ENCODE measurements at places on chromosomes 5 and 9.

DNA sequence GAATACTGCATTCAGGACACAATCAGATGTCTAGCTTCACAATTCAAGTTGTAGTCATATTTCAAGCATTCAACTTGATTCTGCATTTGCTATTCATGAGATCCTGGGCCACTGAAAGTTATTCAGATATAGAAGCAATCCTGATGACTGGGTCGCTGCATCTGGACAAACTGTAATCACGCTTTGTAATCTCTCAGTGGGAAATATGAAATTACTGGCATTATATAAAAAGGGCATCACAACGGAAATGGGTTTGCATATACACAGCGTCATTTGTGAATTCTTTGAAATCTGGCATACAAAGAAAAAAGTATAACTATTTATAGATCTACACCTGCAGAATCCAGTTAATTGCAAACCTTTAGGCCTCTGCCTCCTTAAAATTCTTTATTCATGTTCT lies 102.2 kb downstream of the PARP8 start:
- DNase-seq, result no peak

GRCh38 chr9:92499701-92500100 lies 17.4 kb upstream of the ASPN start:
- DNase-seq, result no peak

DNA sequence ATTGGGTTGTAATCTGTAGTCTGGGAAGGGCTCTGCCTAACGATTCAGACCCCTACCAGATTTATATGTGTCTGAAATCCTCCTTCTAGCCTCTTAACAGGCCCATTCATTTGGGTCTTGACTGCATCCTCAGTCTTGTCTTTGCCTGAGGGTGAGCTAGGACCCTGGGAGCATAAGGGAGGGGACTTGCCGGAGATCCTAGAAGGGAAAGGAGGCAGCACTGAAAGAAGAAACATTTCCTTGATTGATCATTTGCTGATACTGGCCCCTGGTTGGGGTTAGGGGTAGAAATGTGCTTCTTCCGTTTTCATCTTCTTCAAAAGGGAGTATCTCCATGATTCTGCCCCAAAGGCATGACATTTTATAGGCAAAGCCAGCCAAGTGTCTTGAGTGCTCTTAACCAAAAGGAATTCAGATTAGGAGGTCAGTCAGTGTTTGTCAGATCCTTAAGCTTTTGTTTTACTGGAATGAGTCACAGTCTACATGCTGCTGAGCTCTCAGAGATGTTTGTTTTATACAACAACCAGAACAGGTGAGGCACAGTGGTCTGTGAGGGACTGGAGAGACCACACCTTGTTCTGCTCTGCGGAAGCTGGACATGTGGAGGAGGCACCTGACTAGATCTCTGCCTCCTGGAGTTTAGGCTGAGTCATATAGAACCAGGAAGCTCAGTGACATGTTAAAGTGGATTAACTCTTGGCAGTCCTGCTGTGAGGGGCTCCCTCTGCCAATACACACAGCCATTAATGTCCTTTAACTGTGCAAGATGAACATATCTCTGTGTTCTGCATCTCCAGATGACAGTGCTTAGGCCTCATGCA lies 37.7 kb downstream of the PCDHAC2 start:
- DNase-seq, result no peak

GRCh38 chr9:107465467-107466451 lies 23.8 kb downstream of the KLF4 start:
- peak; percentile 86 for DNase-seq

DNA sequence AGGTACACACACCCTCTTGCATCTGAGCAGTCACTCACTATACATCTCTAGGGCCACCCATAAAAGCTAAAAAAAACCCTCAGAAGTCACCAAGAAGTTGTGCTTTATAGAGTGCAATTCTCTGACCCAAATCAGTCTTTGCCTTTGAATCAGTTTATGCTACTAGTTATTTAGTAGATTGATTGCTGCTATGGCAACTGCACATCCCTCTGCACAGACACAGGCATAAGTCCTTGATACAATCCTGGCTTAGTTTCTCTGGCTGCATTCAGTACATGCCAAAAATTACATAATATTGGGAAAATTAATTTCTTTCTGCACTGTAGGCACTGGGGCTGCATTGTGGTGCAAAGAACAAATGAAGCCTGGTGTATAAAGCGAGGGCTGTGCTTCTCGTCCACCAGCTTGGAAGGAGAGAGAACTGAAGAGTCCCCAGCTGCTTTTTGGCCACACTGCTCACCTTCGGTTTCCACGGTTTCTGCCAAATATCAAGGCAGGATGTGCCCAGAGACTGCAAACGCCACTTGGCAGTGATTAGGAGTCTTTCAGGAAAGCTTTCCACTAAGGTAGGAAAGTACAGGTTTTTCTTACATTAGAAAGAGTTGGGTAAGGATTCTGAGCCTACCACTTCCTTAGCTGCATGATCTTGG lies 258.4 kb downstream of the ELAVL2 start:
- DNase-seq, result no peak

DNA sequence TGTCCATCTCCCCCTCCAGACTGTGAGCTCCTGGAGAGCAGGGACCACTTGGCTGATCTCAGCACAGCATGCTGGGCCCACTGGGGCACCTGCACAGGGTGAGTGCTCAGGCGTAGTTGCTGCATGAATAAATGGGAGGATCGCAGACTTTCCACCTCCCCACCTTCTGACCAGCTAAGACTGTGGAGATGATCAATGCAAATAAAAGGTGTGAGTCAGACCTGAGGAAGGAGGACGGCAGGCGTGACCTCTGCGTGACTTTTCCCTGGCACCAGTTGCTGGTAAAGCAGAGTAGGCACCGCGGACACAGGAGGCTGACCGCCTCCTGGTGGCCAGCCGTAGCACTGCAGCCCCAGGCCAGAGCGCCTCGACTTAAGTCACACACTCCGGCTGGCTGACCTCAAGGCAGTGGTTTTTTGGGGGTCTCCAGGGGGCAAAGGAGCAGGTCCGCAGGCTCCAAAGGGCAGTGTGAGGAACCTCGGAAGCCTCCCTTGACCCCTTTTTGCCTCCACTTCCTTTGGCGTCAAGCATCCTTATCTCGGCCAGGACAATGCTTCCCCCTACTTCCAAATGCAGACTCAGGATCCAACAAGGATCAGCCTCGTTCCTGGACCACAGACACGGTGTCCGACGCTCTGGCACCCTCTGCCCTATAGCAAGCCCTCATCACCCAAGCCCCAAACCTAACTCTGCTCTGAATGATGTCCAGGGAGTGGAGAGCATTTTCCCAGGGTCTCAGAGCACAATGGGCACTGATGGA lies 12.7 kb upstream of the TDRD7 start:
- peak; percentile 65 for DNase-seq

DNA sequence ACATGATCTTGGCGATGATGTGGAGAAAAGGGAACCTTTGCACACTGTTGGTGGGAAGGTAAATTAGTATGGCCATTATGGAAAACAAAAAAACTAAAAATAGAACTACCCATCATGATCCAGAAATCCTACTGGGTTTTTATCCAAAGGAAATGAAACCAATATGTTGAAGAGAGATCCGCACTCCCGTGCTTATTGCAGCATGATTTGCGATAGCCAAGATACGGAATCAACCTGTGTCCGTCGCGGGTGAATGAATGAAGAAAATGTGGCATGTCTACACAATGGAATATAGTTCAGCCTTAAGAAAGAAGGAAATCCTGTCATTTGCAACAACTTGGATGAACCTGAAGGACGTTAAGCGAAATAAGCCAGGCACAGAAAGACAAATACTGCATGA lies 84.5 kb downstream of the TTLL11 start:
- DNase-seq, result no peak

GRCh38 chr5:107217721-107218130 lies 453.0 kb downstream of the EFNA5 start:
- no peak for DNase-seq

DNA sequence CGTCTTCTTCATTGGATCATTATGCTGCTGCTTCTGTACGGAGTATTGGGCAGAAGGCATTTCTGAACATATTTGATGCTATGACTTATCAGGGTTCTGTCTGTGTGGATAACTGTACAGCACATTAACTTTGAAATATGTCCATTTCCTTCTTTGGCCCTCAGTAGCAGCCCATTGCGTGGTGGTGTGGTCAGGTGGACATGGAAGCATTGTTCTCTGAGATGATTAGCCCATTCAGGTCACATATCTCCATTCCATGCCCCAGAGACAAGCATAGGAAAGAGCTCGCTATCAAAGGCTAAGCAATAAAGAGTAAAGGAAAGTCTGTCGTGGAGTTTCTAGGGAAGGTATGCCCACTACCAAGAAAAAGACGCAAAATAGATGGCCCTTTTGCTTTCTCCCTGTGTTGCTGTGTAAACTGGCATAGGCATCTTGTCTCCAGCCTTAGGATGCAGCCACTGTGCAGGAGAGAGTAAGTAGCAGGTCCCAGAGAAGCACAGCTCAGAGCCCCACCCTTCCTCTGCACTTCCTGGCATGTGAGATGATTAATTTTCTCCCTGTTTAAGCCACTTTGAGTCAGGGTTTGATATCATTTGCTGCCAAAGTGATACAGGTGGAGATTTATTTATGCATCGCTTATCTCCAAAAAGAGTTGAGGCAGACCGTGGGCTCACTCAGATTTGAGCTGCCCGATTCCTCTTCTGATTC lies 221.9 kb downstream of the PDZD2 start:
- no peak for DNase-seq

- DNase-seq, result no peak
Observed at GRCh38 chr5:137078171-137078665, 420.9 kb downstream of the SPOCK1 start.

DNA sequence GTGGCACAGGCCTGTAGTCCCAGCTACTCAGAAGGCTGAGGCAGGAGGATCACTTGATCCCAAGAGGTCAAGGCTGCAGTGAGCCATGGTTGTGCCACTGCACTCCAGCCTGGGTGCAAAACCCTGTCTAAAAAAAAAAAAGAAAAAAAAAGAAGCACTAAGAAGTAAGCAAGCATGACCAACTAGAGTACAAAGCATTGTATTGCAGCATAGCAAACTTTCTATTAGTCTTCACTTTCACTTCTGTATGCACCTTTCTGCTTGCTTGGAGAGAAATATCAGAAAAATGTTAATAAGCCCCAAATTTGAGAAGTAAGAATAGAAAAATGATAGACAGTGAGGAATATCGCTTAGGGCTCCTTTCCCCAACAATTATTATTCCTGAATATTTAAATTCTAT lies 497.7 kb upstream of the WWC1 start:
- no peak for DNase-seq

DNA sequence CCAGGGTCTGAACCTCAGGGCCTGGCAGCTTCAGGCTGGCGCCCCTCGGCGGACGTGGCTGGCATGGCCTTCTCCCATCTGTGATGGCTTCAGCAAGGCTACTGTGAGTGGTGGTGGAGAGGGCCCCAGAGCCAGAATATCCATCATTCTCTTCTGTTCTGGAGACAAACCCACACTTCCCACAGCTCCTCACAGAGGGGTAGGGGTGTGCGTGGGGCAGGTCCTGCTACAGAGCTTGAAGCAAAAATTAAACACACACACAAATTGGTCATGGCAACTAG lies 9.6 kb downstream of the GPX3 start:
- DNase-seq, result no peak

- no peak for DNase-seq
Observed at GRCh38 chr5:109748546-109748945, 58.8 kb downstream of the MAN2A1 start.

- DNase-seq, result no peak
Observed at GRCh38 chr5:115415143-115415491, 118.7 kb upstream of the CCDC112 start.

DNA sequence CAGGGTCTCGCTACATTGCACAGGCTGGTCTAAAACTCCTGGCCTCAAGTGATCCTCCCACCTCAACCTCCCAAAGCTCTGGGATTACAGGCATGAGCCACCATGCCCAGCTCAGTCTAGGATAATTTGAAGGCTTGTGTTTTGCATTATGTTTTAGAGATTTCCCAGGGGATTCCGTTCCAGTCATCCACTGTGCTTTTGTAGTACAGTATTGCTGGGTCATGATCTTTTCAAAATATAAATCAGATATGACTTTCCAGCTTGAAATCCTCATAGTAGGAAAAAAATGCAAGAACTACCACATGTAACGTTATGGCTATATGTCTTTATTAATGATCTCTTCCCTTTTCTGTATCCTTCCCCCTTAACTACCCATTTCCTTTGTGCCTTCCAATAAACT lies 338.1 kb downstream of the PRELID2 start:
- no peak for DNase-seq

DNA sequence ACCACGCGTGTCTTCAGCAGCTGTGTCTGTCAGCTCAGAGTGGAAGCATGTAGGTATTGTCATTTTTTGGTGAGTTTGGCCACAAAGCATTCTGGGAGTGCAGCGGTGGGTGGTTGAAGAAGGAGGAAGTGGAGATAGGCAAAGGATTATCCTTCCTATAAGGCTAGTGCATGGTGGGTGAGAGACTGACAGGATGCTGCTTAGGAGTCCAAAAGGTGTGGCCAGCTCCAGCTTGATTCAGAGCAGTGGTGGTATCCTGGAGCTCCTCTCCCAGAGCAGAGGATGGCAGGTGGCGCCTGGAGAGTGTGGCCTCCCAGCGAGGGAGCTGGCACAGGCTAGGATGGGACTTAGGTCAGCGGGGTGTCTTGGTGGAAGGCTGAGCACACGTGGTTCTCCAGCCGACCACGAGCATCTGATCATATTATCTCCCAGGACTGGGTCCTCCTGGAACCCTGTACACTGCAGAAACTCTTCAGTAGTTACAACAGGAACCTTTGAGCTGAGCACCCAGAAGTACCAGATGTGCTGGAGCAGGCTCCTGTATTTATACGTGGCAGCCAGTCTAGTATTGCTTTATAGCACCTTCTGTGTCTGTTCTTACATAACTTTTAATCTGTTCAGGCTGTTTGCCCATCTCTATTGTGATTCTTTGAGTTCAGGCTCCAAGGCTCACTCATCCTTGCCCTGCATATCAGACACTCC lies 29.6 kb downstream of the MAML1 start:
- no peak for DNase-seq

- no peak for DNase-seq
Observed at GRCh38 chr5:173688703-173689102, 72.3 kb upstream of the BOD1 start.

DNA sequence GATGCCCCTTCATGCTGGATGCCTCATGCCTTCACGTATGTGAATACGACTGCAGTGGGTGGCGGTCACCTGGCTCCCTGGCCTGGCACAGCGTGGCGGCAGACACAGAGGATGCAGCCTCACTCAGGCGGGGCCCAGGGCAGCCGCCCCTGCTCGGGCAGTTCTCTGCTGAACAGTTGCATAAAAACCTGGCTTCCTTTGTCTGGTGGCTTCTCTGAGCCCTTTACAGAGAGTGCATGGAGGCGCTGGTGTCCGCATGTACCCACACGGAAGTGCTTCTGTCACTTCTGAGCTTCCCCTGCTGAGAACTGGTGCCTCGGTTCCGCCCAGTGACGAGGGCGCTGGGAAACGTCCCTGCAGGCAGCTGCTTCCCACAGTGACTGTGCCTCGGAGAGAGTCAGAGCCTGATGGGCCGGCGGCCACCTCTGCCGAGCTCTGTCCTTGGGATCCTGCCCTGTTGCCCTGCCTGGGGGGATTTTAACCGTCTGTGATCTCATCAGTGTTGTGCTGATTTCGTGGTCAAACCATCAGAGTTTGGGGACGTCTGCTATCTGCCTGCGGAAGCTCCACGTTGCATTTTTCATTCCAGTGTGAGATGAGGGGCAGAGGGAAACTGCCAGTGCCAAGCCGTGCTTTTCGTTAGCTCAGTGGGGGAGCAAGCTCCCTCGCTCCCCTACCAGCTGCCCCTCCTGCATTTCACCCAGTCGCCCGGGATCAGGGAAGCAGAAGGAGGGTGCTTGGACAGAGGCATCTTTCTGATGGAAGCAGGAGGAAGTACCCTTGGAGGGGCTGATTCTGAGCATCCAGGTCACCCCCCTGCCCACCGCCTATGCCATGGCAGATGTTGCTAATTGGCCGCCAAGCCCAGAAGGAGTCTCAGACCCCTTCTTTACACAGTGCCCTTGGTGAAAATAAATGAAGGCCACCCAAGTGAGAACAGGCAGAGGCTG lies 153.0 kb upstream of the COL5A1 start:
- peak; percentile 34 for DNase-seq

Data from pancreas (tissue), 10 donors.